ENCODE measurements at places on chromosomes 5 and 9.

- DNase-seq, result no peak
Observed at GRCh38 chr9:110995420-110996340, 42.6 kb downstream of the LPAR1 start.

DNA sequence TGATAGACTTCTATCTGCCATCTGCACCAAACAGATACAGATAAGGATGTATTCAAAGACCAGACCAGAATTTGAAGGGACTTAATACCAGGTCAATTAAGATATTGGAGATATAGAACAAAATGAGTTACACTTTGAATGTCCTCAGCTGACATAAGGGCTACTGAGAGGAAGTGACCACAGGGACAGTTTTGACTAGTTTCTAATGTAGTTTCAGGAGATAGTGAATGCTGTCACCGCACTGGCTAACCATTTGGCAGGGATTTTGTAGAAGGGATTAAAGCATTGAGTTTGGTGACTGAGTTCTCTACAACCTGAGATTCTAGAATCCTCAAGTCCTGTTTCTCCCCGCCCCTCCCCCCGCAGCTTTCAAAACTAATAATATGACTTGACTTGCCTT is 22.7 kb downstream of the CCNH start:
- DNase-seq, result no peak

GRCh38 chr9:127166651-127167524 is 44.5 kb upstream of the ANGPTL2 start:
- DNase-seq, result no peak

GRCh38 chr5:134374232-134374631 is 2.9 kb downstream of the UBE2B start:
- no peak for DNase-seq

DNA sequence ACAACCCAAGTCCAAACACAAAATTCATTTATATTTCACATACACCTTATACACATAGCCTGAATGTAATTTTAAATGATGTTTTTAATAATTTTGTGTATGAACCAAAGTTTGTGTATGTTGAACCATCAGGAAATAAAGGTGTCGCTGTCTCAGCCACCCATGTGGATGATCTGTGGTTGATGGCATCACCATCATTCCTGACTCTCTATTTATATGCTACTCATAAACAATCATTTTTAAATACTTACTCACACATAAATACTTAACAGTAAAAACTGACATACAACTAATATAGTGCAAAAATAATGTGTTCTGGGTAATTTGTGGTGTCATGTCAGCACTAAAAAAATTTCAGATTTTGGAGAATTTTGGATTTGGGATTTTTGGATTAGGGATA is 38.4 kb downstream of the SMC5 start:
- no peak for DNase-seq

DNA sequence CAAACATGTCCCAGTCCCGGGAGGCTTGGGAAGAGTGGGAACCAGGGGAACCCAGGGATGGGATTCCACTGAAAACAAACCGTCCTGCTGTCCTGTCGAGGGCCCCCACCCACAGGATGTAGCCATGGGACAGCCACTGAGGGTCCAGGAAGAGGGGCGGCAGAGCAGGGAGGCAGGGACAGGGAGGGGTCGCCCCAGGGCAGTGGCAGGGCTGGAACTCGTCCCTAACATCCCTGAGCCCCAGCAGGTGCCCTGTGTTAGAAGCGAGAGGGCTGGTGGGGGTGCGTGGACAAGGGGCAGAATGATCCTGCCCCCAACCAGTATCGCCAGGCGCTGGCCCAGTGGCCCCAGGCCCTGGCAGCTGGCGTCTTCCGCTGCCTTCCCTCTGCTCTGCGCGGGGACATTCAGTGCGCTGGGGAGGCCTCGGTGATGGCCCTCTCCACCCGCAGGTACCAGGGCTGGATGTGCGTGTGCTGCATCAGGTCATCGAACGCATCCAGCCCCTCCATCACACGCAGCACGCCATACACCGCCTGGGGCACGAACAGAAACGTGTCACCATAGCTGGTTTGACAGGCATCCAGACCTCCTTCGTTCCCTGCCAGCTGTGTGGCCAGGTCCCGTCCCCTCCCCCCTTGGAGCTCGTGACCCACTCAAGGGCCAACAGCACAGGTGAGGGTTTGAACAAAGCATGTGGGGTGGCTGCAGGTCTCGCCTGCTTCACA is 6.6 kb downstream of the PTGES2 start:
- DNase-seq, result peak; percentile 14

DNA sequence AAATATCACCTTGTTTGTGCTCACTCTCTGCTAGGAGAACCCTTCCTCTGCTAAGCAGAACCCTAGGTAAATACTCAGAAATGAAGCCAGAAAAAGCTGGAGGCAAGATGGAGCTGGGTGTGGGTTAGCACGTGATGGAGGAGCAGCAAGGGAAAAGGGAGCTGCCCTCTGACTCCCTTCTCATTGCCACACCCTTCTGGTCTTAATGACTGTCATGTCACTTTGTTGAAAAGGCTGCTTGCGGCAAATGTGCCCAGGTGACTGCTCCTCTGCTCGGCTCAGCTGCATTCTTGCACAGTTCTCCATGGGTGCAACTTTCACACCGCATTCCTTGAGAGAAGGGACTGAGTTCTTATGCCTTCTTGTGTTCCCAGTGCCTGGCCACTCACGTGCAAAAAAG is 36.4 kb upstream of the TBC1D2 start:
- no peak for DNase-seq

DNA sequence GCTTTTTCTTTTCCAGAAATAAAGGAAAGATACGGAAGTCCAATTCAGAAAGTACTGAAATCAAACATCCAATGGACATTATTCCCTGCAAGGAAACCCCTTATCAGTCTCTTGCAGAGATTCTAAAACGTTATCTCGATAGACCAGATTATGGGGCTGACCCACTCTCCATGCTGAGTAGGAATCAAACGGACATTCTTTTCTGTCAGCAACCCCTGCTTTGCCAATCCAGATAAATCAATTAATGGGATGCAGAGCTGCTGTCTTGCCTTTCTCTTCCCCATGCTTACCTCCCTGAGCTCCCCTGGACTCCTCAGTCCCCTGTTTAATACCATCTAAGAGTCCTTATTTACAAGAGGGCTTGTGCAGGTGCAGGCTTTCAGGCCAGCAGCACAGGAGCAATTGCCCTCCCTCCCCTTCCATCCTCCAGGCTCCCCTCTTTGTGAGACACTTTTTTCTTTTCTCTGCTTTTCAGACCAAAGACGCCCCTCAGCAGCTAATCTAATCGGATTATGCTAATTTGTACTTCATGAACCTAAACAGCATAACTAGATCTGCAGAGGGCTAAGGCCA is 14.2 kb downstream of the TAL2 start:
- no peak for DNase-seq

DNA sequence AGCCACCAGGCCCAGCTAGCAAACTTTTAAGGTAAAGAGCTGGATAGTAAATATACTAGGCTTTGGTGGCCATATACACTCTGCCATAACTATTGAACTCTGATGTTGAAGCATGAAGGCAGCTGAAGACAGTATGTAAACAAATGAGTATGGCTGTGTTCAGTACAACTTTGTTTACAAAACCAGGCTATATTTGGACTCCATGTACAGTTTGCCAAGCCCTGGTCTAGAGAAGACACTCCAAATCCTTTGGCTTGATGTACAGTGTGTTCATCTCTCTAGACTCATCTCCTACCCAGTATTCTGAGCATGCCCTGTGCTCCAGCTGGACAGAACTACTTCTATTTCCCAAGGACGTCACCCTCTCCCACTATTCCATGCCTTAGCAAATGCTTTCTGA is 54.3 kb upstream of the MEGF10 start:
- no peak for DNase-seq

DNA sequence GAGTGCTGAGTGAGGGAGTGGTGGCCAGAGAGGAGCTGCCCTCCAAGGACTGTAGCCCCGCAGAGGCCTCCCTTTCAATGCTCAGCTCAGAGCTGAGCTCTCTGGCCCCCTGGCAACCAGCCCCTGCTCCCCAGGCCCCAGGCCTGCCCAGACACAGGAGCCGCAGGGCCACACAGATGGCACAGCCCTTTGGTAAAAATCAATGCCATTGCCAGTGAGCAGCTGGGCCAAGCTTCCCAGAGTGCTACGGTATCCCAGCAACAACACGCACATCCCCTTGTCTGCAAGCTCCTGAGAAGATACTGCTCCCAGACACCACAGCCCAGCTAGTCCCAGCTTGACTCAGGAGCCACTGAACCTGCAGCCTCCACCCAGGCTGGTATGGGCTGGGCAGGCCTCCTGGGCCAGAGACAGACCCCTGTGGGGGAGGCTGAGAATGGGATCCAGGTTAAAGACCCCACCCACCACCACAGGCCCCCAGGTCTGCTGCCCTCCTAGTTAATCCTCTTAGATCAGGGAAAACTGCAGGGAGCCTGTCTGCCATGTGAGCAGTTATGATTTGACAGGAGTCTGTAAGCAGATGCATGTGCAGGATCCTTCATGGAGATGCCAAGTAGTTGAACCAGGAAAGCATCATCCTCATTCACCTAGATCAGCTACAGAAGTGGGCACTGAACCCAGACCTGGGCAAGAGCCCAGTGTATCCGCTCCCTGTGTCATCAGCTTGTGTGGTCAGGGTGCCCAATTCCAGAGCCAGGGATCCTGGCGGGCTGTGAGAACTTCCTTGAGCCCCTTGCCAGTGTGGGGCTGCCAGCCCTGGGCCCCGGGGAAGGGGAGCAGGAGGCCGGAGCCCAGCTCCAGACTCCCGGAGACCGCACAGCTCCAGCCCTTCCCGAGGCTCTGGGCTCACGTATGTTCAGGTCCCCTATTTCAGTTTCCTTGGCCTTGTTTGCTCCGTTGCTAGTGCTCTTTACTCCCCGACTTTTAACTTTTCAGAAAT is 26.7 kb upstream of the ADAMTS2 start:
- no peak for DNase-seq

DNA sequence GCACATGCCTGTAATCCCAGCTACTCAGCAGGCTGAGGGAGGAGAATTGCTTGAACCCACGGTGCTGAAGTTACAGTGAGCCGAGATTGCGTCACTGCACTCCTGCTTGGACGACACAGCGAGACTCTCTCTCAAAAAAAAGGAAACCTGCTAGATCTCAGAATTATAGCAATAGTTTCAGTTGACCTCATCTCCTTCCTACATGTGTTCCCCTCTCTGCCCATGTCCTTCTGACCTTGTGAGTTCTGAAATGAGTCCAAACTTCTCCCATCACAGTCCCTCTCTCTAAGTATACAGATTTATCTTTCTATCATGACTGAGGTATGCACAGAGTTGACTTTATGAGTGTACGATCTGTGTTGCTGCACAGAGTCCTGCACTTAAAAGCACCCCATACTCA is 44.6 kb upstream of the SHOC1 start:
- DNase-seq, result peak; percentile 18

DNA sequence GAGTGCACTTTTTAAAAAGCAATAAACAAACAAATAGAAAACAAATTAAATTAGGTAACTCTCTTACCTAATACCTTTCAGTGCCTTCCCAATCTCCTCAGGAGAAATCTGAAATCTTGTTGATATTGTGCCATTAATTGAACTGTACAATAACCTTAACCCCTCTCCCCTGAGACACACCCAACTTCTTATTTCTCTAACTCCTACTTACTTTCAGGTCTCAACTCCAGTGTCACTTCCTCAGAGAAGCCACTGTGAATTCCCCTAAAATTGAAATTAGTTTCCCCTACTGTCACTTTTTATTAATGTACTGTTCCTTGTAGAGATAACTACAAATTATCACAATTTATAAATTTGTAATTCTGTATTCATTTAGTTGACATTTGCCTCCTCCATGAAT is 295.3 kb upstream of the TNC start:
- no peak for DNase-seq

DNA sequence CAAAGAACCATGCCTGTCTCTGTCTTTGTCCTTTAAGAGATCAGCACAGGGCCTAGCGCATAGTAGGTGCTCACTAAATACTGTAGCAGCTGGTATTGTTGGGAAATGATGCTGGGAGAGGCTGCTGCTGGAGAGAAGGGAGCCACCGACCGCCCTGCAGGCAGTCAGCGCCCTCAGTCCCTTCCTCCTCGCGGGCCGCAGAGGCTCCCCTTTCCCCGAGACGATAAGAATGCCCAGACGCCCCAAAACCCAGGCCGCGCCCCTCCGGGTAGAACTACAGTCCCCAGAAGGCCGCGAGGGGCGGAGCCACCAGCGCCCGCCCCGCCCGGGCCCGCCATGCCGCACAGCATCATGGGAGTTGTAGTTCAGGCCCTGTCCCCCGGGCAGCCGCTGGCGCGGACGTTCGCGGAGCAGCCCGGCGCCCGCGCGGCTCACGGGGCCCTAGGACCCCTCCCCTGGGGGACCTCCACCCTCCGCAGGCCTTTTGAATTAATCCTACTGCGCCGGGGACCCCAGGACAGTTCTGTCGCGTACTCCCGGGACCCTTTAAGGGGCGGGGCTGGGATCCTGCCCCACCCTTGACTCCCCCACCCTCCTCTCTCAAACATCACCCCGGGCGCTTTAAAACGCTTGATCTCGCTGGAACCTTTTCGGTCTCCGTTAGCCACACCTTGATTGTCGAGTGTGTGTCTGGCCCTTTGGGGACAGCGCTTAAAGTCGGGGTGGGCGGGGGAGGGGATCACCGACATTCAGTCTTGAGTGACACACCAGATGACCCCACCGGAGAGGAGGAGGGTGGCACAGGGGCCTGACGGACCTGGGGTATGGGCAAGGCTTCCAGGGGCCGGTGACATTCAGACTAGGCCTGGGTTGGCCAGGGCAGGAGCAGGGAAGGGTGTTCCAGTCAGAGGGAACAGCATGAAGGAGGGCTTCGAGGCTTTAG is 24.8 kb upstream of the IER5L start:
- DNase-seq, result peak; percentile 90

GRCh38 chr5:360257-361027 is 38.9 kb downstream of the AHRR start:
- no peak for DNase-seq

GRCh38 chr5:71830681-71831539 is 111.8 kb downstream of the CARTPT start:
- peak; percentile 85 for DNase-seq

GRCh38 chr5:170408226-170408625 is 19.1 kb upstream of the KCNMB1 start:
- peak; percentile 60 for DNase-seq

- DNase-seq, result peak; percentile 79
Observed at GRCh38 chr9:107566611-107567061, 77.1 kb upstream of the KLF4 start.

- no peak for DNase-seq
Observed at GRCh38 chr5:103703617-103704016, 141.0 kb upstream of the NUDT12 start.

Data from right hindlimb (tissue), 1 donor.